8988T (cell line): ENCODE measurements at places on chromosomes 5 and 9.

GRCh38 chr5:588406-588995 lies 23.6 kb upstream of the CEP72 start:
- DNase-seq = no peak

GRCh38 chr5:14595189-14595588 lies 13.6 kb downstream of the OTULINL start:
- DNase-seq = no peak

DNA sequence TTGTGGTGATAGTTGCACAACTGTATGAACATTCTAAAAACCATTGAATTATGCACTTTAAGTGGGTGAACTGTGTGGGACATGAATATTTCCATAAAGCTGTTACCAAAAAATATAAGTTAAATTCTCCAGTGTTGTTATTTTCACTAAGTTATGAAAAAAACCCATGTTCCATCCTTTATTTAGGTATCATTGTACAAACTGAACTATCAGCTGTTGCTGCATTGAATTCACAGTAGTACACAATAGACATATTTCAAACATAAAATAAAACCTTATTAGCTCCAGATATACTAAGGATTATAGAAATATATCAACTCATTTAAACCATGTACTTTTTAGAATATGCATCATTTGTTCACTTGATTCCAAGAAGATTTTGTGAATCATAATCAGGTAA lies 192.1 kb downstream of the COMMD10 start:
- no peak for DNase-seq

- no peak for DNase-seq
Measured at GRCh38 chr5:158286827-158287226, 427.9 kb upstream of the CLINT1 start.

DNA sequence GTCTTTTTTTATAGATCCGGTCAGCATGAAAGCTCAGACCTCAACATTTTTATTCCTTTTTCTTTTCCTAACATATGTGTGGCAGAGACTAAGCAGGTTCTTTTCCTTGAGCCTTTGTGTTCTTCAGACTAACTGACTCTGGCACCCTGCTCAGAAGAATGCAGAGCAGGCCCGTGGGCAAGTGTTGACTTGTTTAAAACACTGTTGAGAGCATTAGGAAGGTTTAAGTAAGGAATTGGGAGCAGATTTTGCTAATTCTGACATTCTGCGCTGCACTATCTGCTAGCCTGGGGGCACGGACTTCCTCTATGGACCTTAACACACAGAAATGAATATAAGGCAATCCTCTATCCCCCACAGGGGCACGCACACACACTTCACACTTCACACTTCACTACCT lies 182.5 kb upstream of the PIK3R1 start:
- DNase-seq = no peak

DNA sequence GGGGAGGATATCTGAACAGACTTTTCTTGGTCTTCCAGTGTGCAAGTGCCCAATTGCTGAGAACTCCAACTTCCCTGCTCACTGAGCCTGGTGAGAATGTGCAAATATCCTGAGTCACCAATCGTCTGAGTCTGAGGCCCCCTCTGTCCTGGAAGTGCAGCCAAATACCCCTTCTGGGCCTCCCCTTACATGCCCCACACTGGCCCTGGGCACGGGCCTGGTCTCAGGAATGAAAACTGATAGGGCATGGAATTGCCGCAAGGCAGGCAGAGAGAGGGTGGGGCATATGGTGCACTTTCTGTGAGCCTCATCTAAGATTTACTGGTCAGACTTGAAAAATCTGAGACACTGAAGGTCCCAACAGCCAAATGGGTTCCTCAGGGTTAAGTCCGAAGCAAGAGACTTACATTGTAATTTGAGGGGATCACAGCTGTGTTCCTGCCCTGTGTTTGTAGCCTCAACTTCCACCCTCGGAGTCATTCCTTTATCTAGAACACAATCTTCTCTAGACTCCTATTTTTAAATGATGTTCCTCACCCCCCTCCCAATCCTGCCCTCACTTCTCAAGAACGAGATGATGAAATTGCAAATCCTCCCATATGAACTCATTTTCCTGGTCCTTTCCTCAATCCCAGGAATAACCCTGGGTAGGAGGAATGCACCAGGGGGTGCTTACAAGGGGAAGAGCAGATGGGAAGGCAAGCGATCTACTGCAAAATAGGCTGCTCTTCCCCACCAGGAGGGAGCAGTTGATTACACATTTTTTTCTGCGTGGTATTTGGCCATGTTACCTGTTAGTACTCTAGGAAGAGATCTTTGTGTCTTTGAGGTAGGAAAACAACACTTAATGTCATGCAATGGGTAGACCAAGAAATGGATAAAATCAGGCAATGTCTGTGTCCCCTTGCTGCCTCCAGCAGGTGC lies 34.6 kb upstream of the ARHGAP26 start:
- DNase-seq = no peak

GRCh38 chr5:107778647-107779046 lies 107.9 kb upstream of the EFNA5 start:
- no peak for DNase-seq

- no peak for DNase-seq
Measured at GRCh38 chr9:124684169-124684568, 86.9 kb downstream of the NR6A1 start.

DNA sequence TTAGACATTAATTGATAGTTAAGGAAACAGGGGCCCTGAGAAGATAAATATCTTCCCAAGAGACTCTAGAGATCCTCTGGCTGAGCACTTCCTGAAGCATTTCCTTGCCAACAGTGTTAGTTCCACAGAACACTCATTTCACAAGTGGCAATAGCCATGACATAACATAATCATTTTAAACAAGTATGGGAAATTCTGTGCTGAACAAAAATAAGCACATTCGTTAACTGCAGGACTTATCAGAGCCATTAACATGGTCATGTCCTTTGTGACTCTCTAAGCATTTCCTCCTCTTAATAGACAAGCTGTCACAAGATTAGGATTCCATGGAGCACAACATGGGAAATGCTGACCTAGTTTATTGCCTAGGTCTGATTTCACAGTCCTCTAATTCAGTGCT lies 184.9 kb downstream of the SNX18 start:
- DNase-seq = no peak

DNA sequence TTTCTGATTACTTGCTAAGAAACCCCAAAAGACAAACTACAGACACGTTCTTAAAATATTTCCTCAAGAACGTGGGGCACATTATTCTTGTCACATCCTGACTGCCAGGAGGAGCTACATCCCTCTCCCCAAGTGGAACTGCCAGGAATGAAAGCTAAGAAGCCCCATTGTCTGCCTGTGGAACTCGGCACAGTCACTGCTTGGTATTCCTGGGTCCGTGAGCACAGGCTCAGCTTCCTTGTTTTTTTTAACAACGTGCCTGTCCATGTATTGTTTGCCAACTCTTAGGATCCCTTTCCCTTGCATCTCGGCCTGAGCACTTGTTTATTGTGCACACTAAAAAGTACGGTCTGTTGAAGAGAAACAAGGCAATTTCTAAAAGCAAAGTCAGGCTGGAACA lies 47.0 kb upstream of the SELENOP start:
- DNase-seq = no peak

DNA sequence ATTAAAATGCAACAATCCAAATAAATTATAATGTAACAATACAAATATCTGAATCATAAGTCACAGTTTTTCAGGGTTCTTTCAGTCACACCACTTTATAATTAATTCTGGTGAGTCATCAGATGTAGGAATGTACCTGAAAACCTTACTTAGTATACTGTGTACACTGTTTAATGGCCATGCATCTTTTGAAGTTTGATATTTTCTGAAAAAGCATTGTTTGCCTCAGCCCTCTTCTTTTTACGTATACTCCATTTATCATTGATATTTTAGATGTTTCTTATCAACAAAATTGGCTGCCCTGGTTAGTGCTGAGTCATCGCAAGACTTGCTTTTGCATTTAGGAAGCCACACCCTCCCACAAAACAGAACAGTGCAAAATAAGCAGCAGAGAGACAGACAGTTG lies 218.6 kb downstream of the PJA2 start:
- no peak for DNase-seq

DNA sequence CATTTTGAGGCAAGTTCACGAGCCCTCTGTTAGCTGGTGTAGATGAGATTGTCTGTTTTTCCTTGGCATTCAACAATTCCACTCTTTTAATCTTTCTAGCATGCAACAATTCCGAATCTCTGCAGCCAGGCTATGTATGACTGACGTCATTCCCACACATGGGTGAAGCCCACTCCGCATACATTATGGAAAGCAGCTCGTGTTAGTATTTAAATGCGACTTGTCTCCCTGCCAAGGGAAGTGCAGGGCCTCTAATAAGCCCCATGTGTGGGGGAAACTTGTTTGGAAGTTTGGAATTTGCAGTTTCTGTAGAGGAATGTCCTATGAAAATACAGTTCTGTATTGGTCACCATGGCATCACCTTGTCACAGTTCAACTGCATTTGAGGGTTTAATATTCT lies 146.0 kb upstream of the FBXL7 start:
- no peak for DNase-seq

GRCh38 chr5:176929654-176930053 lies 30.5 kb upstream of the HK3 start:
- DNase-seq = no peak

- no peak for DNase-seq
Measured at GRCh38 chr9:89888233-89888632, 283.4 kb downstream of the GADD45G start.

GRCh38 chr5:102931085-102931725 lies 176.1 kb downstream of the PAM start:
- DNase-seq = no peak

- peak; percentile 32 for DNase-seq
Measured at GRCh38 chr5:159515909-159516415, 185.7 kb upstream of the IL12B start.

GRCh38 chr9:134218230-134218629 lies 53.9 kb upstream of the RNU6ATAC start:
- no peak for DNase-seq

GRCh38 chr5:160377651-160378050 lies 7.2 kb upstream of the C1QTNF2 start:
- DNase-seq = no peak

DNA sequence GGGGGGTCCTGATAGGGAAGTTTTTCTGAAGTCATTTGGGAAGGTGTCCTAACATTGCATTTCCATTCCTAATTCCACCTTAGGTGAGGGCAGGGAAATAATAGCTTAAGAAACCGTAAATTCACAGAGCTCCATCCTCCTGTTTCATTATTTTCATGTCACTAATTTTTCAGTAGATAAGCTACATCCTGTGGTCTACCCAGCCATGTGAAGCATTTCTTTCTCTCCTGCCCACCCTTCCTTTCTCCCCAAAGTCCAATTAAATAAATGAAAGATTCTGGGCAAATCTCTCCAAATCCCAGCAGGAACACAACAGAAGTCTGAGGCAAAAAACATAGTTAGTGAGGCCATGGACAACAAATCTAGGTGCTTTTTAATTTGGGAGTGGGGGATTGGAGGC lies 95.1 kb upstream of the ERBIN start:
- DNase-seq = no peak

DNA sequence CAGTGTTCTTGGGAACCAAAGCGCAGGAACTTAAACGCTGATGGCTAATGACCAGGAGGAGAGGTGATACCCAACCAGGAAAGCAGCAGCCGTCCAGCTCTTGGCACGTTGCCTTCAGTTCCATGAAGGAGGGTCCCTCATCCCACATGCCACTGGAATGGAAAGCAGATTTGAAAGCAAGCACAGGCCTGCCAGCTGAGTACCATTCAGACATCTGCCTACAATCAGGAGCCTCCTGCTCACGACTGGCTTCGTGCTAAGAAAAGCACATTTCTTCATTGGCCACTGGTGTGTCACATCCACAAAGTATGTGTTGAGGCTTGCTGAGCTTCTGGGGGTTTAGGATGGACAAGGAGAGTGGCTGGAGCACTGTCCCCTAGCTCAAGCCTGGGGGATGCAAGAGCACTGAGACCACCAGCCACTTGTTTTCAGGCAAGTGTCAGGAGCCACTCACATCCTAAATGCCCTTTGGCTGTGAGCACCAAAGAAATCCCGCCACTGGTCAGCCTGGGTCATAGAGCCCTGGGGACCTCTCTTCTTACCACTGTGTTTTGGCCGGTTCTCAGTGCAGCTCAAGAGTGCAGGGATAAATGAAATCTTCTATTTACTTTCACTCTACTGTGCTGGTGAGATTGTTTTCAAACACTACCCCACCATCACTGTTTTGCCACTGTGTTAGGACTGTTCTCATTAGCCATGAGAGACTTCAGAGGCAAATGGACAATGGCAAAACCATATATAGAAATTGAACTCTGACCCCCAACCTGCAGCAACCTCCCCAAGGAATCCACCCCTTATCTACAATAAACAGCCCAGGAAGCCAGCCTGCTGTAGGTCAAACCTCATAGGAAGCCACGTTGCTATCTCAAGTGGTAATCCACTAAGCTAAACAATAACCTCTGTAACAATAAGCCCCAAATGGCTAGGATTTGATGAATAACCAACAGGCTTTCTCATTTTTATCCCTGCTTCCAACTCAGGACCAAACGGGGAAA lies 58.3 kb downstream of the MTX3 start:
- DNase-seq = no peak

DNA sequence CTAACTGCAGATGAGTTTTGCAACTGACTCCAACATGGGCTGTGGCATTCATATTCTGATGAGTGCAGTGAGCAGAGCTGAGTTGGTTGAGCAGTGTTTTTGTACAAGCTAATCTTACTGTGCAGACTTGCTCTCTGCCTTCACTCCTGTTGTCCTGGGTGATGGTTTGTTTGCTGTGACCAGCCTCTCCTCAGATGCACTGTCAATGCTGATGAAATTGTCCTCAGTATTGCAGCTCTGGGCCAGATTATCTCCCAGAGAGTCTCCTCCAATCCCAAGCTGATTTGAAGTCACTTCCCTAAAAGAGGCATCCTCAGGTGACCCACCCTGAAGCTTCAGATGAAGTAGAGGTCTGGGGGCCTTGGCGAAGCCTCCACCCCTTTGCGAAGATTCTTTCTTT lies 581.8 kb downstream of the ACTL7B start:
- no peak for DNase-seq

GRCh38 chr5:134142806-134143205 lies 28.3 kb downstream of the TCF7 start:
- DNase-seq = no peak

- no peak for DNase-seq
Measured at GRCh38 chr5:82806513-82806912, 270.7 kb downstream of the TMEM167A start.

- no peak for DNase-seq
Measured at GRCh38 chr9:121974421-121974820, 118.7 kb downstream of the TTLL11 start.

DNA sequence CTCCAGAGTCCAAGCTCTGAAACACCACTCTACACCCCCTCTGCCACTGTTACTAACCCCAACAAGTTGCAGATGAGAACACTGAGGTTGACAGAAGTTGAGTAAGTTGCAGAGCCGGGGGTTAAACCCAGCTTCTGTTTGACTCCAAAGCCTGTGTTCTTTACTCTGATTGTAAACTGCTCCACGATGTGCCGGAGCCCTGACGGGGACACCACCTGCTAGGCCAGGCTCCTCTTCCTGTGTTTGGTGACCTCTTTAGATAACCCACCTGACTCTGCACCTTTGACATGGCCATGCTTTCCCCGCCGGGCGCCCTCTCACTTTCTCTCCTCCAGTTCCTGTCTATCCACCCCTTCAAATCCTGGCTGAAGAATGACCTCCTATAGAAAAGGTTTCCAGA lies 96.7 kb downstream of the PAX5 start:
- DNase-seq = no peak

GRCh38 chr9:98935071-98935505 lies 8.6 kb upstream of the COL15A1 start:
- no peak for DNase-seq
